ENCODE measurements at places on chromosomes 11 and 22.
A peak's percentile ranks its signal among the peaks of the same experiment; 100 is the strongest.

DNA sequence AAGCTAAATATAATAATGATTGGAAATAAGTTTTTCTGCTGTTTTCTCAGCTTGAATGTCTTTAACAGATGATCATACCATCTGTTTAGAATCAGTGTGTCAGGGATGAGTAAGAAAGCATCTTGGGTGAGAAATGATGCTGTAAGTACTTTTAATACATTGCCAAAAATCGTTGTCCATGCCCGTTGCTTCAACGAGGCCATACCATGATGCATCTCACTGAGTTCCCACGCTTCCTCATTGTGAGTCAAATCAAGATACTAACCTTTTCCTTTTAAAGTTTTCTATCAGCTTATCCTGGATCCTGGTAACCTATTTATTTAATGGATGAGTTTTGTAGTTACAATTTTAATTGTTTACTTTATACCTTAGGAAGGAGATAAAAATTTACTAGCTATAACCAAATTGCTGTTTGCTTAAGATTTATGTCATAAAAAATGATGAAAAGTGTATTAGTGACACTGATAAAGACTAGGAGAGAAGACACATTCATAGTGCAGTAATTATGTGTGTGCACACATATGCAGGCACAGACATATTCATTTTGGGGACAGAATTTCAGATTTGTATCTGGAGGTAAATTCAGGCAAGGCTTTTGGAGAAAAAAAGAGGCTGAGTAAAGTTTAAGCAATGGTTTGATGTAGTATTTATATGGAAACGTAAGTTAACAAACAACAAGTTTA is 154.8 kb downstream of the UVRAG start:
- no peak for DNase-seq

- DNase-seq: peak; percentile 99
Observed at GRCh38 chr11:19715373-19715772, 2.7 kb downstream of the NAV2 start.

DNA sequence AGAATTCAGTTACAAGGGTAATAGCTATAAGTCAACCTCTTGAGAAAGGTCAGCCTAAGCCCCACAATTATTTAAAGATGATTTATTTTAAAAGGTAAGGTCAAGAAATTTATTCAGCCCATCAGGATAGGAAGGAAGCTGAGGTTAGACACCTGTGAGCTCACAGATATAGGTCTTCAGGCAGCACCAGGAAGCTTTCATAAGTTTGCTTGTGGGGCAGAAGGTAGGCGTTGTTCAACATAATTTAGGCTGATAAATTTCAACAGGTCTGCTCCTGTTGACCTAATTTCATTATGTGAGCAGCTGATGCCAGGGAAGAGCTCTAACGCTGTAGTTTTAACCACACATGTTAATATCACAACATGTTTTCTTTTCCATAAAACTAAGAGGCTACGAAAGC is 118.1 kb upstream of the APOA1 start:
- DNase-seq: no peak

- DNase-seq: no peak
Observed at GRCh38 chr11:79269611-79270307, 171.1 kb downstream of the TENM4 start.

DNA sequence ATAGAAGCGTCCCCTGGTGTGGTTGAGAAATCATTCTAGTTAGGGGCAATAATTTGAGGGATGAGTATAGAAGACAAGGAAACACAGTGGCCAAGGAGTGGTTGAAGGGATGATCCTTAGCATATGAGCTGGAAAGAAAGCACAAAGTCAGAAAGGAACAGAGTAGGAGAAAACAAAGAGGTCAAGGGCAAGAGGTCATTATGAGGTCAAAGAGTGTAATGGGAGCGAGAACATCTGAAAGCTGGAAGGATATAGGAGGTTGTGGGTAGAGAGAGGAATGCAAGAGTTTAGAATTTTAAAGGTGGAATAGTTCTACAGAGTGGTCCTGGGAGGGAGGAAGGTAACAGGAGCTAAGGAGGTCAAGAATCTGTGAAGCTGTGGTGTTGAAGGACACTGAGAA is 2.0 kb downstream of the DCHS1 start:
- no peak for DNase-seq

GRCh38 chr22:36455571-36456463 is 25.6 kb downstream of the TXN2 start:
- DNase-seq: peak; percentile 22

DNA sequence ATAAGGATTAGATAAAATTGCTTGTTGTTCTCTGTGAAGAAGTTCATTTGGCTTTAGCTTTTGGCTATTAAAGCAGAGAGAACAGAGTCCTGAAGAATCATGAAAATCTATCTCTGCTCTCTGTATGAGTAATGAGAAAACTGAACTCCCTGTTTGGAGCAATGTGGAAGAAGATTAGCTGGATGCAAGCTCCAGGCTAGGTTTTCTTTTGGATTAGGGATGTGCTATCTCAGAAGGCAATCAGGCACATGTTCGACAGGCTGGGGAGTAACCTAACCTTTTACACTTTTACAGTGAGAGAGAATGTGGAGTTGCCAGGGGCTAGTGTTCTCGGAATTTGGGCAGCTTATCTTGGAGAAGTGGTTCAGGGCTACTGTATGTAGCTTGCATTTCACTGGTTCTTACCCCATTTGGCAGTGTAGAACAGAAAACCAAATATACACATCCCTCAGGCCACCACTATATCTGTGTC is 8.5 kb upstream of the SLN start:
- DNase-seq: no peak

DNA sequence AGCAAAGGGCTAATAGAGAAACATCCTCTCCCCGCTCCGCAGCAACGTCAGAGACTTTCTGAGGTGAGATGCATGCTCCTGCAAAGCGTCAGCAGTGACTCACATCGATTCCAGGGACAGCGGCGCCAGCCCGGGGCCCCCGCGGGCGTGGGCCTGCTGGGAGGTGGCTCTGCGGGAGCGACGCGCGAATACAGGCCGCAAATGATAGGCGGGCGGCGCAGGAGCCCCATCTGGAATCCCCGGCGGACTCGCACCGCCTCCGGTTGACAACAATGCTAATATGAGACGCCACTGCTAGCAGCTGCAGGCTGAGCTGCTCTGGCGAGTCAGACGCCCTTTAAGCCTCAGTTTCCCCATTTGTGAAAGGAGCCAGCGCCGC is 557 bp downstream of the RANGAP1 start:
- DNase-seq: peak; percentile 94

DNA sequence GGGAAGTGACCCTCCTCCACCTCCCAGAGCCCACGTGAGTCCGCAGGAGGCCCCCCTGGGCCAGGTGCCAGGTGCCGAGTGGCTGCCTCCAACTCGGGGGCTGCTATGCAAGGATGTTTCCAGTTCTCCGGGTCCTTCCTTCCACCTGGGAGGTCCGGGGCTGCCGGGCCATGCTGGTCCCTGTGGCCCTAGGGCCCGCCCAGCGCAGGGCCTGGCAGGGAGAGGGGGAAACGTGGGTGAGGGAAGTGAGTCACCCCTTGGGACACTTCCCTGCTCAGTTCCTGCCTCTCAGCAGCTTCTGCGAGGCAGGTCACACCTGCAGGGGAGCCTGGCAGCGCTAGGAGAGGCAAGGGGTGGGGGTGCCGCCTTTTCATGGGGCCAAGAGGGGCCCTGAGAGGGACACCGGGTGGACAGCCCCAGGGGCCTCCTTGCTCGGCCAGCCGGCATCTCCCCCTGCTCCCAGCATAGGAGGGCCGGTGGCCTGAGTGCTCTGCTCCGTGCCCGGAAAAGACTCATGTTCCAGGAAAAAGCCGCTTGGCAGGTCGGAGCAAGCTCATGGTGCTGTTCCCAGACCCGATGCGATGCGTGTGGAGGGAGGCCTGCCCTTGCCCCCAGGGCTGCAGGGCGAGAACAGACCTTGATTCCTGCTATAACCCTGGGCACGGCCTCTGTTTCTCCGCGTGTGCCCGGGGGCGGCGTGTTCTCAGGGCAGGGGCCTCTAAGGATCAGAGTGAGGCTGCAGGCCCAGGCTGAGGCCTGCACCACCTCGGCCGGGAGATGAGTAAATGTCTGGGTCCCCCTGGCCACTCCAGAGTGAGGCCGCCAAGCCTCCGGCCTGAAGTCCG is 30.3 kb upstream of the WNT7B start:
- DNase-seq: peak; percentile 96

DNA sequence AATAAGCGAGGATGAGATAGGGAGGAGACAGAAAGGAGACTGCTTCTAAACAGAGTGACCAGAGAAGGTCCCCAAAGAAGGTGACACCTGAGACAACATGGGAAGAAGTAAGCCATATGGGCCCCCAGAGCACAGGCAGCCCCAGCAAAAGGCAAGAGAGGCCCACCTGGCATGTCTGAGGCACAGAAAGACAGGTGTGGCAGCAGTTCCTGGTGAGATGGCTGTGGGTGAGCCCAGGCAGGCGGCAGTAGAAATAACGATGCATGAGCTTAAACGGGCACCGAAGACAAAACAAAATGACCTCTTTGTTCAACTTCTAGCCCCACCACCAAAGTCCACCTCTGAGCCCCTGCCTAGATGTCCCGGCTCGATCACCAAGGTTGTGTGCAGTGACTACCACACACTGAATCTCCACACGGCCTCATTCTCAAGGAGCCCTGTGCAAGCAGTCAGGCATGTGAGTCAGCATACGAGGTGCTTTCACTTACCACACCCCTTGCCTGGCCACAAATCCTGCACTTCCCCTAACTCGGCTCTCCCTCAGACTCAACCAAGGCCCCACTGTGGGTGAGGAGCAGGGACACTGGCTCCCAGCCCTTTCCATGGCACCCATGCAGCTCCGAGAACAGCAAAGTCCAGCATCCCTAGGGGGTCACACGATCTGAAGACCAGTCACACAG is 77.6 kb downstream of the PACSIN2 start:
- peak; percentile 91 for DNase-seq

GRCh38 chr11:75740681-75741080 is 23.0 kb downstream of the MOGAT2 start:
- no peak for DNase-seq

DNA sequence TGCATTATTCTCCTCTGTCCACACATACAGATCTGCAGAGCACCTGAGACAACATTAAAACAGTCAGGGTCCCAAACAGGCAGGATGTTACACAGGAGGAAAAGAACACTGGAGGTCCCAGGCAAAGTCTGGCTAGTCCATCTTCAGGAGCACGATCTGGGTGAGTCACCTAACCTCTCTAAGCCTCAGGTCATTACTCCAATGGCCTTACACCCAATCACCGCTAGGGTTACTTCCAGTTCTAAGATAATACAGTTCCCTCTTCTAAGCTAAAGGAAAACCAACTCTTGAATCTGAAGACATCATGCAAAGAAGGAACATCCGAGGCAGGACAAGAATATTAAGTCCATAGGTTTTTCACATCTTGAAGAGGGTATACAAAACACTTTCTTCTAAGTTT is 24.5 kb downstream of the ASCC2 start:
- peak; percentile 47 for DNase-seq

DNA sequence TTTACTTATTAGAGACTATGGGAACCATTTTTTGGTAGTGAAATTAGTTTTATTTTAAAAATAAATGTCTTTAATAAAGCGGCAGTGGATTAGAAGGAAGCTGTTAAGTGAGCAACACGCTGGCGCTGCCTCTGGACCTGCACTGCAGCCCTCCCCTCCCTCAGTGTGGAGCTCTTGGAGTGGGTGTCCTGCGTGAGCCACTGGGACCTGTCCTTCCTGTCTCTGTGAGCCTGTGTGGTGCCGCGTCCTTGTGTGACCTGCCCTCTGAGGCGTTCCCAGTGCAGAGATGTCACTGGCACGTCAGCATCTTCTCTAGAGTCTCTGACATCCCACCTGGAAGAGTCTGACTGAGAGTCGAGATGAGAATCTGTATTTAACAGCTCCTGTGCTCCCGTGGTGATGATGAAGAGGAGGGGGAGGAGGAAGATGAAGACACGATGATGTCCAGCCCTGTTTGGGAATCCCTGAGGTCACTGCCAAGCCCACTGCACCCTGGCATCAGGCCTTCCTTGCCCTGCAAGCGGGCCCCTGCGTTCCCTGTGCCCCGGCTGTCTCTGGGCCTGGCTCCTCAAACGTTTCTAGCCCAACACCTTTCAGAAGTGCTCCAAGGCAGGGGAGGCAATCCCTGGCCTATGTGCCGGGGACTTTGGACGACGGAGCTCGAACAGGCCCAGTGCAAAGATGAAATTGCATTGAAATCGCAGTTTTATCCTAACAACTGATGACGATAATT is 271.8 kb downstream of the TBC1D22A start:
- no peak for DNase-seq

- DNase-seq: no peak
Observed at GRCh38 chr11:102911758-102912481, 37.1 kb upstream of the MMP12 start.

GRCh38 chr22:17359501-17359900 is 9.8 kb upstream of the CECR2 start:
- peak; percentile 30 for DNase-seq

GRCh38 chr22:19871845-19872778 is 17.4 kb upstream of the GNB1L start:
- DNase-seq: no peak

DNA sequence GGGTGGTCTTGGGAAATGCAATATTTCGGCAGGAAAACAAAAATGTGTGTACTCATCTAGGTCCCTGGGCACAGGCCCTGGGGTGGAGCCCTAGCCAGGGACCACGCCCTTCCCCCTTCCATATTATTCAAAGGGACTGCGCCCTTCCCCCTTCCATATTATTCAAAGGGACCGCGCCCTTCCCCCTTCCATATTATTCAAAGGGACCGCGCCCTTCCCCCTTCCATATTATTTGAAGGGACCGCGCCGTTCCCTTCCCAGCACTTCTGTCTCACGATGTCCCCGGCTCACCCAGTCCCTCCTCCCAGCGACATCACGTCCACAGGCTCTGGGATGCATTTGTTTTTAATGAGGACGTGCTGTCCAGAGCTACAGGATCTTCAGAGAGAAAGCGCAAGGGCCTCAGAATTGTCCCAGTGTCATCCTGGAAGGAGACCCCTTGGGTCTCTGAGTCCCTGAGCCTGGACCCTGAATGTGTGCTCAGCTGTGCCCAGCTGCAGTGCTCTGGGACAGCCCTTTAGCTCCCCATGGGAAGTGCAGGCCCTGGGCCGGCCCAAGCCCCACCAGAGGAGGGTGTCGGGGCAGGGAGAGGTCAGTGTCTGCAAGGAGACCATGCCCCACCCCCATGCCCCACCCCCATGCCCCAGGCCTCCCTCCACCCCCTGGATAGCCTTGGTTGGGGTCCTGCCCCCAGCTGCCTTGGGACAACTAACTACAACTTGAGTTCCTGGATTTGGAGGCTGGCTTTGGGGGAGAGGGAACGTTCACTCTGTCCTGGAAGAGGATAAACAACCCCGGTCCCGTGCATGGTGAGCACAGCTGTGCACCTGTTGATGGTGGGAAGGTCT is 810.0 kb downstream of the BRD1 start:
- no peak for DNase-seq

DNA sequence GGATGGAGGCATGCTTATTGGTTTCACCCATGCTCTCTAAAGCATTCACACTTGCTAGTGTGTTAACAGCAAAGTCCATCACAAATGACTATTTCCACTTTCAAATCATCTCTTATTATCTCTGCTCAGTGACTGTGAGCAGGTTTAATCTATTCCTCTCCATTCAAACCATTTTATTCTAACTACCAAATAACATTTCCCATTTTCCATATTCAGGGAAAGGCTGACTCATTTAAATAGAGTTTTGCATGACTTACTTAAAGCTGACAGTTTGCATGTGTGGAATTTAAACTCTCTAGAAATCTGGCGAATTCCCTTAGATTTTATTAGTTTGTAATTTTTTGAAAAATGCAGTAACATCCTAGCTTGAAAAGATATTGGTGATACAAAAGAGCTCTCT is 615.7 kb upstream of the LRRC4C start:
- DNase-seq: no peak
